Stimulated activated CD4-positive, alpha-beta T cell treated with anti-CD3 and anti-CD28 coated beads, Interleukin-4, amount 100 ng/mL, for 48 hours (primary cell): ENCODE measurements at places on chromosomes 2 and 18.

DNA sequence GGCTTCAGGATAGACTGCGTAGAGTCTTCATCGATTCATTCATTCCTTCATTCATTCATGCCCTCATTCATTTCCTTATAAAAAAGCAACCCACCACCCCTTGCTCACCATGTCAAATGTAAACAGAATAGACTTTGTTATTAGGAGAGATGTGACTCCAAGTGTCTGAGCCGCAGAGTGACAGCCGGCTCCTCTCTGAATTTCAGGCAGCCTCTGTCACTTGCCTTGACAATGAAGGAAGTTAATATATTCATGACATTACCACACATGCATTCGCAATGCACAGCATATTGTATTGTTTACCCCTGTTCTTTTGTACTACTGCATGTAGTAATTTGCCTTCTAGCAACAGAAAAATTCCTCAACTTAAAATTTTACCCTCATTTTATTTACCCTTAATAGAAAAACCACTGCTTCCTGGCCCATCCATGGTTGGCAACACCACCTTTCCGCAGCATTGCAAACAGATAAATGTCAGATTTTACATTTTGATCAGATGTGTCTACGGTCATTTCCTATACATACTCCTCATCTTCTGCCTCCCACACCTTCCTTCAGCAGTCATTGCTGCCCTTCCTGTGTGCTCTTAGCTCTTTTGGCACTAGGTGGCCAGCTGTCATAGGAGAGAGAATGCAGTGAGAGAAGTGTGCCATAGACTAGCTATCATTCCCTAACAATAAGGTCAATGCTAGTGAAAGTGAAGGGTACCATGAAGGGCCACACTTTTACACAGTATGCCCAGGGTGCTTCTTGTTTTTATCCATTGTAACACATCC, 1090.8 kb downstream of the BCL11A start:
- no peak for DNase-seq

- DNase-seq: no peak
Measured at GRCh38 chr2:233051241-233052149, 8.6 kb upstream of the INPP5D start.

DNA sequence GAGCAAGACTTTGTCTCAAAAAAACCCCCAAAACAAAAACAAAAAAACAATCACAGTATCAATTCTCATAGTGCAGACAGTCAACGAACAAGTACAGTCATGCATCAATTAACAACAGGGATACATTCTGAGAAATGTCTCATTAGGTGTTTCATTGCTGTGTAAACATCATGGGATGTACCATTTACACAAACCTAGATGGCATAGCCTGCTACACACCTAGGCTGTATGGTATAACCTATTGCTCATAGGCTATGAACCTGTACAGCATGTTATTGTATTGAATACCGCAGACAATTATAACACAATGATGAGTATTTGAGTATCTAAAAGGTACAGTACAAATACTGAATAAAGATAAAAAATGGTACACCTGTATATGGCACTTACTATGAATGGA, 67.8 kb upstream of the LMAN1 start:
- no peak for DNase-seq

- no peak for DNase-seq
Measured at GRCh38 chr18:55083461-55083860, 124.2 kb upstream of the CCDC68 start.

DNA sequence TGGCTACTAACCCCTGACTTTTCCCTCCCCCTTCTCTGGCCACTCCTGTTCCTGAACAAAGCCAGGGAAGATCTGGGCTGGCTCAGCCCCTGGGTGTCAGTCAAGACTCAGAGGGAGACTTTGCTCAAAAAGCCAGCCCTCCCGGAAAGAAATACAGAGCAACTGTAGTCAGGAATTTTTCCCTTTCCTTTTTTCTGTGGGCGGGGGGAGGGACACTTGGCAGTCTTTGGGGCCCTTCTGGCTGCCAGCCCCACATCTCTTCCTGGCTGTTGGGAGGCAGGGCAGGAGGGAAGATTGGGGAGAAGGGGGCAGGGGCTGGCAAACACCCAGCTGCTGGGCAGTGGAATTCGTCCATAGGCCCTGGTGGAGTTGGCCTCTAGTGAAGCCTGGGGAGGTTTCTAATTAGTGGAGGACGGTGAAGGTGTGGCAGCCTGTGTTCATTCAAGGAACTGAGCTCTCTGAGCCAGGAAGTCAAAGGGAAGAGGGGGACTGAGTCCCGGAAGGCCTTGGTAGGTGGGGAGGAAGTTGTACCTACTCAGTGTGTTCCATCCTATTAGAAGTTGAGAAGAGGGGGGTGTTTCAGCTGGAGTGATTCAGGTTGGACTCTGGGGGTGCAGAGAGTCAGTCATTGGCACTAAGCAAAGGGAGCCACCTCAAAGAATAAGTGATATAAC, 10.9 kb downstream of the IGFBP2 start:
- DNase-seq: no peak
